ENCODE measurements at places on chromosomes 13 and 19. TPM values are rescaled to one million over a fixed set of nuclear protein-coding genes. Genes with fewer than 3 reads are reported as not detected.
A peak's percentile ranks its signal among the peaks of the same experiment; 100 is the strongest.

- DNase-seq = peak; percentile 60
- peaks cover 35% of the 10 kb centered on the region for H3K27me3 ChIP-seq
- no peak overlapping the region for H3K27ac ChIP-seq
These were observed 3.9 kb upstream of the PLPP2 start for GRCh38 chr19:294946-295686.

DNA sequence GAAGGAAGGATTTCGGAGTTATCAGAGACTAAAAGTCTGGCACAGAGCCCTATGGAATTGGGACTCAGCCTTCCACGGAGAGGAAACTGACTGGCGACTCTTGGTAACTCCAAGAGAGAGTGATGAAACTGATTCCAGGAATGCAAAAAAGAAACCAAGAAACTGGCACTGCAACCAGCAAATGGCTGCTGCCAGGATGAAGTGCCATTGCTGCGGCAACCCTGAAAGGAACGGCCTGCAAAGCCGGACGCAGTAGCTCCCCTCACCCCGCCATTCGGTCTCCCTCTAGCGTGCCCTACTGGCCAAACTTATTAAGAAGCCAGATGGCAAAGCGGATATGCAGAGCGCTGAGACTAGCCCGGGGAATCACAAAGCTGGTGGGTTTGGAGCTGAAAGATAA lies 236.0 kb downstream of the PCDH9 start:
- peak; percentile 40 for DNase-seq
- H3K4me3 ChIP-seq = no peak overlapping the region
- H3K27me3 ChIP-seq = no peaks in the 10 kb centered on the region
- H3K4me1 ChIP-seq = peaks cover 2% of the 10 kb centered on the region
- H3K27ac ChIP-seq = no peak overlapping the region

- no peak overlapping the region for H3K27ac ChIP-seq
- H3K4me1 ChIP-seq = no peaks in the 10 kb centered on the region
- no peaks in the 10 kb centered on the region for H3K36me3 ChIP-seq
- no peak overlapping the region for H3K4me3 ChIP-seq
- H3K27me3 ChIP-seq = no peaks in the 10 kb centered on the region
- DNase-seq = no peak
These were observed 117.9 kb downstream of the ITGBL1 start for GRCh38 chr13:101570410-101570809.

- H3K27ac ChIP-seq = no peak overlapping the region
- no peak for DNase-seq
These were observed 55.0 kb downstream of the GGACT start for GRCh38 chr13:100533588-100534041.

DNA sequence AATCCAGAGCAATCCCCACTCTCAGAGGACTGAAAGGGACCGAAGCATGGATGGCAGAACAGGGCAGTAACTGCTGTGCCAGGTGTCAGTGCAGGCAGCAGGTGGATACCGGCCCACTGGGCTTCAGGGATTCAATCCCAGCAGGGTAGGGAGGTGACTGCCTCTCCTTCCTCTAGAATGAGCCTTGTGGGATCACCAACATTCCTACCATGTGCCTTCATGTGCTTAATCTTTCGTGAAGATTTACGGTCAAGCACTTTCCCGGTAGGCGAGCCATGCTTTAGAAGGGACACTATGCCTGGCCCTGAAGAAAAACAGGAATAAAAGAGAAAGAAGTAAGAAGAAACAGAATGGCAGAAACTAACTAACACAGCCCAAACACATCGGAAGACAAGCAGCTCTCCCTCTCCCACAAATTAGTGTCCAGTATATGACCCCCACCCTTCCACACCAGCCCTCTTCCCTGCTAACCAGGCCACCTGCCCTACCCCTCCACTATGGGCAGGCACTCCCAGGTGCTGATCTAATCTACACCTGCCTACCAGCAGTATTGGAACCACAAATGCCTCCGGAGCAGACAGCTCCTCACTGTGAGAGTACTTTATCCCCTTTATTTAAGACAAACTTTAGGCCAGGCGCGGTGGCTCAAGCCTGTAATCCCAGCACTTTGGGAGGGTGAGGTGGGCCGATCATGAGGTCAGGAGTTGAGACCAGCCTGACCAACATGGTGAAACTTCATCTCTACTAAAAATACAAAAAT lies 162.5 kb downstream of the NUFIP1 start:
- no peak overlapping the region for H3K27ac ChIP-seq
- H3K4me1 ChIP-seq = no peaks in the 10 kb centered on the region
- no peak overlapping the region for H3K4me3 ChIP-seq
- H3K36me3 ChIP-seq = no peaks in the 10 kb centered on the region

DNA sequence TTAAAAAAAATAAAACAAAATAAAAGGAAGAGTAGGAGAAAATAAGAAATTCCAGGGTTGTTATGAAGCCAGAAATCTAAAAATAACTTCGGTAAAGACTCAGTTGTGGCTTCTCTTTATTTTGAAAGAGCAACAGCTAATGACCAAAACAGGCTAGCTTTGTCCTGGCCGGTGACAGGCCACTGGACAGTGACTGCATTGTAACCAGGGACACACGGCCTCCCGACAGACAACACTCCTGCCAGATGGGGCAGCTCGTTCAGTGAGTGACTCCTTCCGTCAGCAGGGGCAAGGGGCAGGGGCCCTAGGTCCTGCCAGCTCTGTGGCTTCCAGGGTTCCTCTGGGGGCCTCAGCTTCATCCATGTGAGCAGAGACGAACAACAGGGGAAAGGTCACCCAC lies 173.4 kb downstream of the KATNAL1 start:
- no peaks in the 10 kb centered on the region for H3K27me3 ChIP-seq
- DNase-seq = no peak
- H3K4me1 ChIP-seq = peaks cover 8% of the 10 kb centered on the region

DNA sequence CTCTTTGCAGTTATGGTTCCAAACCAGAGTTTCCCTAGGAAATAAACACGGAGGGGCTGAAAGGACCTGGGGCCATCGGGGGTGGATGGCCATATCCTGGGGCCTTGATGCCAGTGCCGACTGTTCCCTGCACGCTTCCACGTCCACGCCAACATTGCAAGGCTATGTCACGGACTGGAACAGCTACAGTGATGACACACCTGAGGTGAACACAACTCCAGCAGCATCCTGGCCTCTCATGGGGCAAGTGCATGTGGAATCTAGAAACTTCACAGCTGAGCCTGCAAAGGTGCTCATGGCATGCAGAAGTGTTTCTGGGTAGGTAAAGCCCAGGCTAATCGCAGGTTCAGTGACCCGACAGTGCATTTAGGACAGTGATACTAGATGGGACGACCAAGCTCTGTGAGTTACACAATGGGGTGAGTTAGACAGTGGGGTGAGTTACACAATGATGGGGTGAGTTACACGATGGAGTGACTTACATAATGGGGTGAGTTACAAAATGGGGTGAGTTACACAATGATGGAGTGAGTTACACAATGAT lies 52.0 kb upstream of the GAS6 start:
- no peak for DNase-seq
- no peak overlapping the region for H3K27ac ChIP-seq
- no peaks in the 10 kb centered on the region for H3K36me3 ChIP-seq
- no peaks in the 10 kb centered on the region for H3K4me1 ChIP-seq

- H3K4me3 ChIP-seq = no peak overlapping the region
- no peaks in the 10 kb centered on the region for H3K27me3 ChIP-seq
- H3K27ac ChIP-seq = no peak overlapping the region
- no peaks in the 10 kb centered on the region for H3K4me1 ChIP-seq
These were observed 574.1 kb downstream of the LMO7 start for GRCh38 chr13:76210262-76210661.

GRCh38 chr19:39825093-39825463 lies 8.9 kb downstream of the DYRK1B start:
- no peak overlapping the region for H3K27ac ChIP-seq
- H3K36me3 ChIP-seq = peaks cover 24% of the 10 kb centered on the region
- peaks cover 9% of the 10 kb centered on the region for H3K4me1 ChIP-seq
- no peak overlapping the region for H3K4me3 ChIP-seq

GRCh38 chr19:30049226-30049625 lies 107.2 kb downstream of the URI1 start:
- DNase-seq = no peak
- no peaks in the 10 kb centered on the region for H3K36me3 ChIP-seq
- H3K4me3 ChIP-seq = no peak overlapping the region
- H3K4me1 ChIP-seq = peaks cover 7% of the 10 kb centered on the region
- H3K27me3 ChIP-seq = no peaks in the 10 kb centered on the region

GRCh38 chr13:100097821-100098220 lies 8.9 kb downstream of the PCCA start:
- DNase-seq = no peak
- H3K27ac ChIP-seq = no peak overlapping the region
- peaks cover 13% of the 10 kb centered on the region for H3K4me1 ChIP-seq
- no peaks in the 10 kb centered on the region for H3K27me3 ChIP-seq
- H3K36me3 ChIP-seq = peaks cover 1% of the 10 kb centered on the region

Gene ZNF582
- total RNA-seq = 2.0 TPM

Gene PLK5
- not detected for total RNA-seq

Gene WTIP
- 0.54 TPM for total RNA-seq

Gene ZNF610
- 3.2 TPM for total RNA-seq

Measured in activated CD8-positive, alpha-beta T cell treated with anti-CD3 and anti-CD28 coated beads for 36 hours (primary cell).